HepG2 (cell line): ENCODE measurements at places on chromosomes 7 and 10. TPM values are rescaled to one million over a fixed set of nuclear protein-coding genes. Genes with fewer than 3 reads are reported as not detected.

The NUDT13 gene
- total RNA-seq, result 2.5 and 4.2 TPM in 2 replicates

DNA sequence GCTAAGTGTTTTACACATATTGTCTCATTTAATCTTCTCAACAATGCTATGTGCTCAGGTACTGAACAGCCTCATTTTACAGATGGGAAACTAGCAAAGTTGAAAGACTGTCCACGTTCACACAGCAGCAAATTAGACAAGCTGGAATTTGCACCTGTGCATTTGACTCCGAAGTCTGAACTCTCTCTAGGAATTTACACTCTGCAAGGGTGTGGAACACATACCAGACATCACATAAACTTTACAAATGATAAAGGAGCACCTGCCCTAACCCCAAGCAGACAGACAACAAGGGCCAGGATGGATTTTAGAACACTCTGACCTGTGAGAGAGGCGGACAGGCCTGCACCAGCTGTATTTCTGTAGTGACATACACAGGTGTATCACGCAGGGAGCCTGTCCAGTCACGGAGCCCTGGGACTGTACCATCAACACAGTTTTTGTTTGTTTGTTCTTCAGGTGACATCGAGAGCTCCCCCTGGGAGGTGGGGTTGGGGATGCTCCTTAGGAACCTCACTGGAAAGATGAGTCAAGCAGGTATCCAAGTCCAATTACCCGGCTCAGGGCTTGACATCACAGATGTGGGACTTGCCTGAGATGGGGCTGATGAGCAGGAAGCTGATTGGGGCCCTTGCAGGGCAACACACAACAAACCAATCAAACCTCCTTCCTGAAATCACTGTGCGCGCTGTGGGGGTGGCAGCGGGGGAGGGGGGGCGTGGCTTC is 31.0 kb downstream of the MKI67 start:
- no peak overlapping the region for H3K4me3 ChIP-seq
- DNase-seq, result no peak
- H3K4me1 ChIP-seq, result no peaks in the 10 kb centered on the region
- H3K27me3 ChIP-seq, result peaks cover 3% of the 10 kb centered on the region; the same call in 1 of the 3 replicates
- H3K27ac ChIP-seq, result no peak overlapping the region

DNA sequence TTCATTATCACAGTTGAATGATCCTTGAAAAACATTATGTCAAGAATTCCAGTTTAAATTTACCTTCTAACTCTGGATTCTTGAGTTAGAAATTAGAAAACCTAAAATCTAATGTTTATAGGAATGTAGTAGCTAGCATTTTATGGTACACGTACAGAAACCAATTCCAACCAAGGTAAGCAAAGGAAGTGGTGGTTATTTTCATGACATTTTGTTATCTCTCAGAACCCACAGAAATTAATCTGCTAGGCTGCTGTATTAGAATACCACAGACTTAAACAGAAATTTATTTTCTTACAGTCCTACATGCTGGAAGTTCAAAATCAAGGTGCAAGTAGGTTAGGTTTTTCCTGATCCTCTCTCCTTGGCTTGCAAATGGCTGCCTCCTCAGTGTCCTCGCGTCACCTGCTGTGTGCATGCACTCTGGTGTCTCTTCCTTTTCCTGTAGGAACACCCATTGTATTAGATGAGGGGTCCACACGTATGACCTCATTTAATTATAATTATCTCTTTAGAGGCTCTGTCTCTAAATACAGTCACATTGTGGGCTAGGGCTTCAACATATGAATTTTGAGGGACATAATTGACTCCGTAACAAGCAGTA is 8.5 kb upstream of the CSTF2T start:
- H3K36me3 ChIP-seq, result no peaks in the 10 kb centered on the region
- no peak overlapping the region for H3K4me3 ChIP-seq
- DNase-seq, result no peak
- H3K4me1 ChIP-seq, result no peaks in the 10 kb centered on the region
- no peaks in the 10 kb centered on the region for H3K27me3 ChIP-seq

The RPP30 gene
- 65.0 and 91.5 TPM in 2 replicates for total RNA-seq
